ENCODE measurements at places on chromosomes 3 and 15.

- no peak for DNase-seq
These were observed 11.8 kb upstream of the KCNAB1 start for GRCh38 chr3:156108616-156109015.

GRCh38 chr15:70093070-70093469 lies 4.6 kb downstream of the TLE3 start:
- no peak for DNase-seq

DNA sequence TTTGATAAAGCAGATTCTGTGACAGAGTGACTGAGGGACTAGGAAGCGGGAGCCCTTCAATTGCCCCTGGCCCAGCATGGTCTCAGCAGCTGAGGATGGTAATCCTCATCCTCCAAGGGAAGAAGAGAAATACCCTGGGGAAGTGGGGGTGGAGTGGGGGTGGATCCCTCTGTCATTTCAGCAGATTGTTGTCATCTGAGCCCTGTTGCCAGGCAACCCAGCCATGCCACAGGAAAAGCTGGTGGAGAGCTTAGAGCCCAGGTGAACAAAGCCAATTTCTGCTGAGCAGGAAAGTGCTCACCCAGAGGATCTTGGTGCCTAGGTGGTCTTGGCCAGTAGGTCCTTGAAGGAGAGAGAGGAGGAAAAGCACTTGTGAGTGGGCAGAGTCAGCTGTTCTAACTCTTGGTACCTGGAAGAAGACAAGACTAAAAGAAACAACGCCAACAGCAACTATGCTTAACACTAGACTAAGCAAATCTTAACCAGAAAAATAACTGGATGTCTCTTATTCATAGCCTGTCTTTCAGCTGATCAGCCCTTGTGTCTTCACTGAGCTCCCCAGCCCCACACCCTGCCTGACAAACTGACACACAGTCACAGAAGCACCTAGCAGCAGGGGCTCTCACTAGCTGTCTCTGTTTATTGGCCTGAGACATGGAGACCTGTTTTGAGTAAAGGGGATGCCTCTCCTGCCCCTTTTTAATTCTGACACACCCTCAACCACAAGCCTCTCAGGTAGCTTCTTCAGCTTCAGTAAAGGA lies 40.1 kb upstream of the DCLK3 start:
- DNase-seq, result no peak

GRCh38 chr15:69225355-69226022 lies 65.1 kb downstream of the GLCE start:
- DNase-seq, result no peak

DNA sequence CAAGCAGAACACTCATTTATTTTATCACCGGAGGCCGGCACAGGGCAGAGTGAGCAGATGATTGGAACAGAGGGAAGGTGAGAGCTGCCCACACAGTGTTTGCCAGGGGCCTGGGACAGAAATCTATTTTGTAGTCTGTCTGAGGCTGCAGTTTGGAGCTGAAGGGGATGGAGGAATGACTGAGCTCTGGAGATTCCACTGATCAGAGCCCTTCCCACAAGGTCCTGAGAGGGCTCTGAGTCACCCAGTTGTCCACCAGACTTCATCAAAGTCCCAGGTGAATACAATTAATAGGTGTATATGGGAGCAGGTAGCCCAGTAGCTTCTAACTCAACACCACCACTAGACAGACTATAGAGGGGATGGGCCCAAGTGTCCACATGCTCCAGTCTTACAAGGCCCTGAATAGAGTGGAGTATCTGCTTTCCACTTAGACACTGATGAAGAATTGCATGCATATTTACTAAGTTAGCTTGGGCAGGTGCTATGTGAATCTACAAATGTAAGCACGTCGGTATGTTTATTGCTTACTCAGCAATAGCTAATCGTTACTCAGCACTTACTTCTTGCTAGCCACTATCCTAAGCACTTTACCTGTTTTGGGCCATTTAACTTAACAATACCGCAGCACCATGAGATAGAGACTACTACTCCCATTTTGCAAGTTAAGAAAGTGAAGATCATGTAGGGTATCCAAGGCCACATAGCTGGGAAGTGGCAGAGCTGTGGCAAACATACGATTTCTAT lies 2.7 kb upstream of the STARD5 start:
- no peak for DNase-seq

DNA sequence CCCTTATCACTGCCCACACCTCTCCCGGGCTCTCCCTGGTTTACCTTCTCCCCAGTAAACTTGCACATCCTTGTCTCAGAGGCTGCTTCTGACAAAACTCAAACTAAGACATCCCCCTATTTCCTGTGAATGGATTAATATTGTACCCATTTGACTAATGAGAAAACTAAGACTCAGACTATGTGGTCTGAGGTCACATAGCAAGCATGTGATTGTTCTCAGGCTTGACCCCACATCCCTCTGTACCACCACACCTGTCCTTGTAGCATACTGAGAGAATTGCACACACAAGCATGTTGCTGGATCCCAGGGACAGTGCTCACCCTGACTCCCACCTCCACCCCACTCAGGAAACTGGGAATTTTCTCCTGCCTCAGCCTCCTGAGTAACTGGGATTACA lies 90.7 kb upstream of the HES1 start:
- no peak for DNase-seq

DNA sequence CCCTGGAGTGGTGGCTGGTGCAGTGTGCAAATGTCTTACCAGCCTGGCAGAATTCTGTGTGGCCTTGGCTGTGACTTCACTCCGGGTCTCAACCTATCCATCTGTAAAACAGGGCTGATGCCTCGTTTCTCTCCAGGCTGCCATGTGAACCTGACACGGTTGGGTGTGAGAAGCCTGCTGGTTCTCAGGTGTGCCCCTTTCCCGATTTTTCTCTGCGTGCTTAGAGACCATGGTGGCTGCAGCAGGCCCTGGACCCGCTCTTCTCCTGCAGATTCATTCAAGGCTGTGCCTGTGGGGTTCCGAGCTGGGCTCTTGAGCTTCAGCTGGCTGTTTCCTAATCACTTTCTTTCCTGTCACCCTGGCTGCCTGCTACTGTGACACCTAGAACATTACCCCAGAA lies 38.9 kb downstream of the EEFSEC start:
- DNase-seq, result no peak

DNA sequence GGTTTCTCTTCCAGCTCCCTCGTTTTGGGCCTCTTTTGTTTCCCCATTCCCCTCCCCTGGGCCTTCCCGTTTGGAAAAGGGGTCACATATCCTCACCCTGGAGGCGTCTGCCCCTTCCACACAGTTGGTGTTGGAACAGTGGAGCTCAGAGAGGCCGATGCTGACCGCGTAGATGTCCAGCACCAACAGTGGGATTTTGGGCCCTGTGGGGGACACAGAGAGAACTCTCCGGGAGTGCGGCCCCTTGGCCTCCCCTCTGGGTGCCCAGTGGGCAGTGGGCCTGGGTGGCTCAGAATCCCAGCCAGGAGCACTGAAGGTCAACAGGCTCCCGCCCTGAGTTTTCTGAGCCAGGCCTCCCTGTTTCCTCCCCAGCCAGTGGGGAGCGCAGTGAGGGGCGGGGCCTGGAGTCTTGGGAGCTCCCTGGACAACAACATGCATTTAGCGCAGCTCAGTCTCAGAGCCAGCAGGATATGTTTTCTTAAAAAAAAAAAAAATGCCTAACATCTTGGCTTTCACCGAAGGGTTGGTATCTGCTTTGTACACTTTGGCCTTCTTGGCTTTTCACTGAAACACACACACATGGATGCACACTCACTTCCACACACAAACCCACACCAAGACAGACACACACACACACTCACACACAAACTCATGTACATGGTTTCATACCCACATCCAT lies 670 bp upstream of the ISLR start:
- DNase-seq, result no peak

DNA sequence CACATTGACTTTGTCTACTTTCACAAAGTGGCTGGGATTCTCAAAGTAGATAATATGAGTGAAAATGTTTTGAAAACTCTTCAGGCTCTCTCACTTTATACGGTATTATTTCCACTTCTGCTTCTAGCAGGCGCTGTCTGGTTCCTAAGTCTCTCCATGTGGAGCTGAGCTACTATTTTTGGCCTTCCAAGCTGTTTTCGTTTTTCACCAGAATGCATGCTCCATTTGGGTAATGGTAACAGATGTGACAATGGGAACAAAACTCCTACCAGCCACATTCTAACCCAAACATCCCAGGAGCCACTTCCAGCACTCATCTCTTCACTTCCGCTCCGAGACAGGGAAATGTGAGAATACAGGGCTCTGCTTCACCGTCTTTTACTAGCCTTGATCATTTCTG lies 586.7 kb downstream of the NTRK3 start:
- no peak for DNase-seq

- no peak for DNase-seq
These were observed 628.5 kb downstream of the GRM7 start for GRCh38 chr3:7489417-7489816.

DNA sequence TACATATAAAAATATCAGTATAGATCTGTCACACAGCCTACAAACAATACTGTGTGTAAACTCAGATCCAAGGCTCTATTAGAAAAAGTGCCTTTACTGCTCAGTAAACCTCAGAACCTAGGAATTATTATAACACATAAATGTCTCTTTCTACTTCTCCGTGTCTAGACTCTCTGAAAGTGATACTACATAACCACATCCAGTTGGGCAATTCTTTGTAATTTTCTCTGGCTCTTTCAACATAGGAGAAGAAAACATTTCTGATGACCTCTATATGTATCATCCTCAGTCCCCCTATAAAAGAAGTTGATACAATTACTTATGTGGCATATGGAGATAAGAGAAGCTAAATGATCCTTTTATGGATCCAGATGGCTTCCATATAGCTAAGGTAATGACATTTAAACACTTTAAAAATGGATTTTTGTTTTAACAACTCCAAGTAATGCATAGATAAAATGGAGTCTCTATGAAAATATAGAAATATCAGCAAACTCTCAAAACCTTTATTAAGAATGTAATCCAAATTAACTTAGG lies 104.5 kb downstream of the LSAMP start:
- no peak for DNase-seq

DNA sequence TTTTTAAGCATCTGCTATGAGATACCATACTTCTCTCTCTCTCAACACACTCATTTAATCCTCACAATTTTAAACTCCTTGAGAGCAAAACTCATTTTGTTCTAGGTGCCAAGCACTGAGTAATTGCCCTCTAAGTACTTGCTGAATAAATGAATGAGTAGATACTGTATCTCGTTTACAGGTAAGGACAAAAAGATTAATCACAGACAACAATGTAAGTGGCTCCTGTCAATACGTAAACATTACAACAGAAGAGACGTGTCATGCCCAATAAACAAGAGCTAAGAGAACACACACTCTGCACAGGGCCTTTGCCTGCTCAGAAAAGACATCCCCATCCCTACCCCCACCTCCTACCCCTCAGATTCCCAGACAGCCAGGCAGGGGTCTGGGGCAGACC lies 59.8 kb downstream of the CHSY1 start:
- DNase-seq, result no peak

- DNase-seq, result no peak
These were observed 3.8 kb downstream of the USP3 start for GRCh38 chr15:63507878-63508818.

- DNase-seq, result no peak
These were observed 222.8 kb downstream of the CGGBP1 start for GRCh38 chr3:87836026-87836425.

DNA sequence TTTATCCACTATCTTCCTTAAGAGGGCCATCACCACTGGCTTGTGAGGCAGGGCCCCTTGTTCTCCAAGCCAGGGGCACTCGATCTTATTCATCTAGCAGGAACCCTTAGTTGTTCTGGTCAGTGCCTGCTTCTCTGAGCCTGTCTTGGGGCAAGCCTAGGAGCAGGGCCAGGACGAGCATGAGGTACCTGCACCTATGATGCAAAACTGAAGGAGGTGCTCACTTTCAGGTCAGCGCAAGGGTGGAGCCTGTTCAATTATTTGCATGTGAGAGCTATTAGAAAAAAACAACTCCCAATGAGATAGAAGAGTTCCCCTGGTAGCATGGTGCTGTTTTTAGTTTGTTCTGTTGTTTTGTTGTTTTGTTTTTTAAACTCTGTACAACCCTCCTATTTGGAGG lies 5.0 kb upstream of the CD276 start:
- DNase-seq, result no peak

DNA sequence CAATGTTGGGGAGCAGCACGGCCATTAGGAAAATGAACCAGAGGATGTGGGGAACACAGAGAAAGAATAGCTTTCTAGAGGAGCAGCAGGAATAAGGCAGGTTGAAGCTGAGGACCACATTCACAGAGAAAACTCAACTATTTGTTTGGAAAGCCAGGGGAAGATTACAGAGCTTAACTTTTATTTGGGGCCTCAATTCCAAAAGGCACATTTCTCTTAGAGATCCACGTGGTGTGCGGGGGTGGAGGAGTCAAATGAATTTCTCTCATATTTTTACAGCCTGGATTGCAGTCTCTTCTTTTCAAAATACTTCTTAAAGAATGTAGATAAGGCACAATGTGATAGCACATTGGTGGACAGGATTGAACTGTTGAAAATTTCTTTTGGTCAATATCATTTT lies 253.7 kb downstream of the ROBO1 start:
- no peak for DNase-seq

DNA sequence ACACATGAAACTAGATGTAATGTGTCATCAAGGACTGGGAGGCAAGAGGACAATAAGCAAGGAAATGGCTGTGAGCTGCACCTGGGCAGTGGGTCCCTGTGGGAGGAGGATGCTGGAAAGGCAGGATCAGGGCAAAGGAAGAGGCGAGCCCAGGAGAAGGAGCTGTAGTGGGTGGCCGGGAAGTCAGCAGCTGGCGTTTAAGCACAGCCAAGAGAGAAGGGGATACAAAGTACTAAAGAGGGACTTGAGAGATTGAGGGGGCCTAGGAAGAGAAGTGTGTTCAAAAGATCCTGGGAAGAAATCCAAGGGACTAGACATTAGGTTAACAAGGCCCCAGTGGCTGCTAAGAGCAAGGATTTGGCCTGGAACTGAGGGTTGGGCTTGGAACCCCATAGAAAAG lies 188.5 kb upstream of the SLC24A5 start:
- no peak for DNase-seq

- no peak for DNase-seq
These were observed 69.1 kb upstream of the TNFAIP8L3 start for GRCh38 chr15:51163843-51164242.

DNA sequence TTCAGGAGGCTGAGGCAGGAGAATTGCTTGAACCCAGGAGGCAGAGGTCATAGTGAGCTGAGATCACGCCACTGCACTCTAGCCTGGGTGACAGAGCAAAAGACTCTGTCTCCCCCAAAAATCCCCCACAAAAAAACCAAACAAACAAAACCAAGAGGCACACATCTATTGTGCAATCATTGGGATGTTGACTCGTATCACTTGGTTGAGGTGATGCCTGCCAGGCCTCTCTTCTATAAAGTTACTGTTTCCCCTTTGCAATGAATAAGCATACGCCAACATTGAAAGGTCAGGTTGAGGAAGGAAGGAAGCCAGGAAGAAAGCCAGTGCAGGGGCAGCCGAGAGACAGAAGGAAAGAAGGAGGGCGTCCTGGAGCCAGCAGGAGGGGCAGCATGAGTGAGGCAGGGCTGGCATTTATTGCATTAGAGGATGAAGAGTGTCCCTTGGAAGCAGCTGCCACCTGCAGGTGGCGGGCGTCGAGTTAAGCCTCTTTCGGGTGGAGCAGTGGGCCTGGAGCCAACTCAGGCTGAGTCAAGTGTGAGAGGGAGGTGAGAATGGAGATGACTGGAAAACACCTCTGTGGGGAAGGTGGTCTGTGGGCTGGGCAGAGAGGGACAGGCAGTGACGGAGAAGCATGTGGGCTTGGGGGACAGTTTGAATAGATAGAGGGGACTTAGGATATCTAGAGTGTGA lies 8.3 kb upstream of the CSPG4 start:
- no peak for DNase-seq

GRCh38 chr3:35524856-35525255 lies 114.5 kb upstream of the ARPP21 start:
- no peak for DNase-seq

GRCh38 chr15:68319997-68320396 lies 42.5 kb downstream of the FEM1B start:
- no peak for DNase-seq

GRCh38 chr3:53616321-53616720 lies 121.9 kb downstream of the CACNA1D start:
- DNase-seq, result no peak

Measured in activated naive CD8-positive, alpha-beta T cell treated with anti-CD3 and anti-CD28 coated beads, Interleukin-2, amount 50 U/mL, for 16 hours (primary cell).